ENCODE measurements at places on chromosomes 2 and 18.

GRCh38 chr2:132815516-132815915, 145.5 kb upstream of the LYPD1 start:
- DNase-seq: no peak
- H3K27me3 ChIP-seq: no peaks in the 10 kb centered on the region
- no peaks in the 10 kb centered on the region for H3K4me1 ChIP-seq
- H3K4me3 ChIP-seq: no peak overlapping the region
- H3K36me3 ChIP-seq: no peaks in the 10 kb centered on the region

GRCh38 chr2:107111623-107112022, 225.7 kb upstream of the ST6GAL2 start:
- H3K27me3 ChIP-seq: no peaks in the 10 kb centered on the region
- no peaks in the 10 kb centered on the region for H3K36me3 ChIP-seq
- H3K4me3 ChIP-seq: no peak overlapping the region
- DNase-seq: no peak

- peak overlapping the region; percentile 46 for H3K4me3 ChIP-seq
- H3K27me3 ChIP-seq: no peaks in the 10 kb centered on the region
- H3K27ac ChIP-seq: peak overlapping the region; percentile 77
- no peak for DNase-seq
- H3K4me1 ChIP-seq: peaks cover 27% of the 10 kb centered on the region
- no peaks in the 10 kb centered on the region for H3K36me3 ChIP-seq
Measured at GRCh38 chr2:174633623-174633930, 36.0 kb upstream of the WIPF1 start.

DNA sequence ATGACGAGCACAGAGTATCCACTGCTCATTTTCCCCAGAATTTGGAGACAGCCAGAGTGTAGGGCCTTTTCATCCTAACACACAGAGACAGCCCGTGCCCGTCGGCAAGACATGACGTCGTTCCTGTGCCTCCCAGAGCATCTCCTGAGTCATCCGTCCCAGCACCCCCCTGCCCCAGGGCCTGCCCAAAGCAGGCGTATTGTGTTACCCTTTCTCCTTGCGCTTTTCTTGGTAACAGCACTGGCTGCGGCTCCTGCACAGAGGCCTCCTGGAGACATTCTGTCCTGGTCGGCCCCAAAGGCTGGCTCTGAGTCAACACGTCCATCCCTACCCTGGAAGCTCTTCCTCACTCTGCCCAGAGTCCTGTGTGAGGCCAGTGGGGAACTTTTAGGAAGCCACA, 217.1 kb downstream of the KLHL29 start:
- no peak overlapping the region for H3K27ac ChIP-seq
- DNase-seq: no peak
- H3K4me1 ChIP-seq: no peaks in the 10 kb centered on the region
- H3K27me3 ChIP-seq: no peaks in the 10 kb centered on the region
- H3K36me3 ChIP-seq: no peaks in the 10 kb centered on the region

DNA sequence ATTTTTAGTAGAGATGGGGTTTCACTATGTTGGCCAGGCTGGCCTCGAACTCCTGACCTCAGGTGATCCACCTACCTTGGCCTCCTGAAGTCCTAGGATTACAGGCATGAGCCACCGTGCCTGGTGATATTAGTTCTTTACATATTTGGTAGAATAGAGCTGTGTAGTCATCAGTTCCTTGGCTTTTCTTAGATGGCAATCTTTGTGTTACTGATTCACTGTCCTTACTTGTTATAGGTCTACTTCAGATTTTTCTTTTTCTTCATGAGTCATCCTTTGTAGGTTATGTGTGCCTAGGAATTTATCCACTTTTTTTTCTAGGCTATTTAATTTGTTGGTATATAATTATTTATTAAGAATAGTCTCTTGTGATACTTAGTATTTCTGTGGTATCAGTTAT, 30.3 kb upstream of the ZSWIM2 start:
- H3K4me1 ChIP-seq: no peaks in the 10 kb centered on the region
- no peak overlapping the region for H3K27ac ChIP-seq
- H3K4me3 ChIP-seq: no peak overlapping the region
- no peak for DNase-seq
- no peaks in the 10 kb centered on the region for H3K27me3 ChIP-seq

Measured in lower lobe of right lung (tissue), 2 donors.